AG04449 (cell line): ENCODE measurements at places on chromosomes 13 and 19.

DNA sequence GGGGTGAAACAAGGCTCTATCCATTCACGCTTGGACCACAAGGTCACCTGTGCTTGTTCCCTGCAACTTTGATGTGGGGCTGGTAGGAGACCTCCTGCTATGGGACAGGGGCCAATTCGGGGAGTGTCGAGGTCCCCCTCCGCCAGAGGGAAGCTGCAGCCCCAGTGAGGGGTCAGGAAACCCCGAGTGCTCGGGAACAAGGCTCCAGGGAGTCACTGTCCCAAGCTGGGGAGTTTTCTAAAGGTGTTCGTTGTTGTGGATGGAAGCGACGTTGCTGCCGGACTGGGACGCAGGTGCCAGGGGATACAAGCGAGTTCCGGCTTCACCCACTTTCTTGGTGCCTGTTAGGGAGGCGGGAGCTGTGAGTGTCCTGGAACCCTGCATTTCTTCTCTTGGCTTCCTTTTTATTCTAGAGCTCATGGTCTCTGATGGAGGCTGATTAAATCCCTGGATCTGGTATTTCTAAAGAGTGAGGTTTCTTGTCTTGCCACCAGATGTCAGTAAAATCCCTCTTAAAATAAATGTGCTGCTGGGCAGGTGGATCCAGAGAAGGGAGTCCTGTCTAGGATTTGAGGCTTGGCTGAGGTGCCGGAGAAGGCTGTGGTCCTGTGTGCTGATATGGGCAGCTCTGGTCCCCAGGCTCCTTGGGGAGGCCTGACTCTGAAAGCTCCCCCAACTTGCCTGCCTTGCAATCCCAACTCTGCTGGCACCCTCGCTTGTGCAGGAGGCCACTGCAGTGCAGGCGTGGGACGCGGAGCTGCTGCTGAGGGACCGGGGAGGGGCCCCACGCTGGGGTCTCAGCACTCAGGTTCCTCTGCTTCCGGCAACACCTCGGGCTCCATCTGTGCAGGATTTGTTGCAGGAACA lies 153.9 kb downstream of the TEX29 start:
- peak; percentile 7 for DNase-seq

DNA sequence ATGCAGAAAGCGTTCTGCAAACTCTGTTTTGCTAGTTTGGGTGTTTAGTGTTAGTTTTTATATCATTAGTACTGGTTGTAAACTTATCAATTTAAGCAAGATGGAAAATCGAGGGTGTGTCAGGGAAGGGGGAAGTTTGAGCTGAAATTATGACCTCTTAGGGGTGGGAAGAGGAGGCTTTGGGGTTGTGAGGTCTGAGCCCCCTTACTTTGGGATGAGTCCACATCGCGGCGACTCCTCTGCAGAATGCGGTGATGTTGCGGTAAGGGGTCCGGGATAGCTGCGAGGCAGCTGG lies 743 bp upstream of the NDUFS7 start:
- DNase-seq, result peak; percentile 45

DNA sequence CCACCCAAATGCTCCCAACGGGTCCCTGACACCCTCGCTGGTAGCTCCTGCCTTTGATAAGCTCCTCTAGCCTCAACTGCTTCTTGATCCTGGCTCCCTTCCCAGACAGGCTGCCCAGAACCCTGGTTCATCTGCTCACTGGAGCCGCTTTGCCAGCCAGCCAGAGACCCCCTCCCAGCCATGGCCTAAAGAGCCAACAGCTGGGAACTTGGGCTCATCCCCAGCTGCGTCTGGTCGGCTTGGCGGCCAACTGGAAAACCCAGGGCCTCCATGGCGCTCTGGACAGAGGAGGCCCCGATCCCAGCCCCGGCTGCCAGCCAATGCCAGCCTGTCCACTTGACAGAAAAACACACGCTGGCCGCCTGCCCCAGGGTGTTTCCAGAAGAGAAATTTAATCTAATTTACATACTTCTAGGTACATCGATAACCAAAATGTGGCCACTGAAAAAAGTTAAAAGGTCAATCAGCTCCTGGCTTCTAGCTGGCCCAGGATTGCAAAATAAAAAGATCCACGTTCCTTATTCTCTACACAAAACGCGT lies 3.0 kb upstream of the AKAP8L start:
- no peak for DNase-seq

- no peak for DNase-seq
Measured at GRCh38 chr13:49220036-49220855, at the start of gene MLNR. Gene MLNR (plus strand): TSS chr13:49220338. CDS start chr13:49220338, 0 bp downstream.

GRCh38 chr19:45347570-45348366 lies 7.2 kb downstream of the KLC3 start:
- no peak for DNase-seq

GRCh38 chr19:33239223-33239975 lies 13.7 kb upstream of the SLC7A10 start:
- no peak for DNase-seq

GRCh38 chr19:47609906-47610894 lies 1.3 kb downstream of the BICRA start:
- DNase-seq, result no peak

GRCh38 chr13:60148918-60149317 lies 14.8 kb downstream of the DIAPH3 start:
- DNase-seq, result no peak

- no peak for DNase-seq
Measured at GRCh38 chr13:106056851-106057250, 478.6 kb downstream of the EFNB2 start.

- no peak for DNase-seq
Measured at GRCh38 chr19:7833225-7834099, 3.4 kb downstream of the EVI5L start.

GRCh38 chr19:34320277-34320676 lies 44.7 kb upstream of the GPI start:
- no peak for DNase-seq

- DNase-seq, result no peak
Measured at GRCh38 chr19:17604372-17605025, 49.0 kb downstream of the COLGALT1 start.

DNA sequence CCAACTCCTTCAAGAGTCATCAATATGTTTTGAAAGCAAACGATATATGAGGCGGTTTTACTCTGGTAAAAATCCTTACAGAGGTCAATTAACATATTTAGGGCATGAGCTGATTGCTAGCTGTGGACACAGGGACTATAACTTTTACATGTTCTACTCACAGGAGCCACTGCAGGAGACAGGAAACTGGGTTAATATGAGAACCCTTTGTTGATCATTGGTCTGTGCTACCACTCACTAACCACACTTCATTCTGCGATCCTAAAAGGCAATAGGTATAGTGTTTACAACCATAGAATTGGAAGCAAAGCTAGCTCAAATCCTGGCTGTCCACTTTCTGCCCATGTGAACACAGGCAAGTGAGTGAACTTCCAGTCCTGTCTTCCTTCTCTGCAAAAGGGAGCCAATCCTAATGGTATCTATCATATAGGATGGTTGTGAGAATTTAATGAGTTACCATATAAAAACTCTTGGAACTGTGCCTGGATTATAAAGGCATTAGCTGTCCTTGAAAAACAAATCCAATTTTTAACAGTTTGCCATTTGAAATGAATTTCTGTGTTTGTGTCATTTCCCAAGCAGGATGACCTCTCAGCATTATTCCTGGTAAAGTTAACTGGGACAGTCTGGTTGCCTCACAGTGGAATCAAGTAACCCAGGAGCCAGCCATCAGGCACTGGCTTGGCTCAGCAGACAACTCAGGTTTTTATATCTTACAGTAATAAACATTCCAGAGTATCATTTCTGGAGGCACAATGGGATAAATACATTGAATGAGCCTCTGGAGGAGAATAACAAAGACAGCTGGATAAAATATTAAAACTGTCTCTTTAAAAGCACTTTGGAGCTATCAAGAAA lies 29.8 kb upstream of the RAP2A start:
- DNase-seq, result no peak

GRCh38 chr13:72504131-72504841 lies 223.1 kb downstream of the MZT1 start:
- DNase-seq, result peak; percentile 26

DNA sequence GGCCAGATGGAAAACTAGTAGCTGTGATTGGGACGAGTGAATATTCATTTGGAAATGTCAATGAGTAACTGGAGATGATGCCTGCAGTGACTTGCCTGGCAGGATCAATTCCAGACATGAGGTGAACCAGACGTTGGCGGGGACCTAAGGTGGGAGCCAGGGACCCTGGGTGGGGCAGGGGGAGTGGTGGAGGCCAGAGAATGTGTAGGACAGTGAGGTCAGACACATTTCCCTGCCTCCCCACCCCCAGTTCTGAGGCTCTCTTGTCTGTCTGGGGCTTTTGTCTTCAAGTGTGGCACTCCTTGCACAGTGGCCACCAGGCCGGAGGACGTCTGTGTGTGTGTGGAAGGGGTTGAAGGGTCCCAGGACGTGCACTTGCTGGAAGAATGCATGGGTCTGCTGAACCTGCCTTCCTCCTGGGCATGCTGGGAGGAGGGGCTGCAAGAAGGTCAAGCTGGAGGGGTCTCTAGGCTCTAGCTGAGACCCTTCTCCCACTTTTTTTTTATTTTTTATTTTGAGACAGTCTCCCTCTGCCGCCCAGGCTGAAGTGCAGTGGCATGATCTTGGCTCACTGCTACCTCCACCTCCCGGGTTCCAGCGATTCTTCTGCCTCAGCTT lies 51.6 kb downstream of the CHST8 start:
- DNase-seq, result no peak

- no peak for DNase-seq
Measured at GRCh38 chr13:30829833-30830637, 76.0 kb upstream of the MEDAG start.

DNA sequence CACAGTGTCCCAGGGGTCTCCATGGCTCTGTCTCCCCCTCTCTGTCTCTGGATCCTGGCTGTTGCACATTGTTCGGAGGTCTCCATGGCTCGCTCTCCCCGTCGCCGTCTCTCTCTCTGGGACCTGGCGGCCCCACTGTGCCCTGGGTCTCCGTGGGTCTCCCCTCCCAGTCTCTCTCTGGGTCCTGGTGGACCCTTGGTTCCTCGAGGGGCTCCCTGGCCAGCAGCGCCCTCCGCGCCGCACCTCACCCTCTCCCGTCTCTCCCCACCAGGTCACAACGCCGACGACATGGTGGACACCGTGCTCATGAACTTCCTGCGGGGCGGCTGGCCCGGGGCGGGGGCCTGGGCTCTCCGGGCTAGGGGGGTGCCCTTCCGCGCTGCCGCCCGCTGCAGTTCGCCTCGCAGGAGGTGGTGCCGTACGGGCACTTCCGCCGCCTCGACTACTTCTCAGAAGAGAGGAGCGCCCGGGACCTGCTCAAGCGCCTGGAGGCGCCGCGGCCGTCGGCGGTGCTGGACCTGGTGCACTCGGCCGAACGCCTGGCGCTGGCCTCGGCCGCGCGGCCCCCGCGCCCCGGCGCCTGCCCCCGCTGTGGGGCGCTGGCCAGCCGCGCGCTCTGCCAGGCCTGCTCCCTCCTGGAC lies 29.1 kb downstream of the SIGLEC5 start:
- DNase-seq, result no peak

- DNase-seq, result no peak
Measured at GRCh38 chr13:111371720-111372119, 51.3 kb downstream of the TEX29 start.

DNA sequence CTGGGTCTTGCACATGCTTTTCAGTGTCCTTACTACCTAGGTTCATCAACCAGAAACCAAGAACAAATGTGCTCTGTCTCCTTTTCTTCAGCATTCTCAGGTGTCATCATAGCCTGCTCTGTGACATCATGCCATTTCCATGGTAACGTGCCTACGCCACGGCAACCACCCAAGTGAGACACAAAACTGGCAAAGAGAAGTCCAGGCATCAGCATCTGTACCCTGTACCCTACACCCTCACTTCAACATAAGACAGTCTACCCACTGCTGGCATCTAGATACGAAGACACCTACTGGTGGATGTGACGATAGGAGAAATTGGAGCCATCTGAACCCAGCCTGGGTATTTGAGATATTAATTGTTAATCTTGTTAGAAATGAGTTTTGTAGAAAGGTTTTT lies 13.3 kb downstream of the ZC3H4 start:
- no peak for DNase-seq

DNA sequence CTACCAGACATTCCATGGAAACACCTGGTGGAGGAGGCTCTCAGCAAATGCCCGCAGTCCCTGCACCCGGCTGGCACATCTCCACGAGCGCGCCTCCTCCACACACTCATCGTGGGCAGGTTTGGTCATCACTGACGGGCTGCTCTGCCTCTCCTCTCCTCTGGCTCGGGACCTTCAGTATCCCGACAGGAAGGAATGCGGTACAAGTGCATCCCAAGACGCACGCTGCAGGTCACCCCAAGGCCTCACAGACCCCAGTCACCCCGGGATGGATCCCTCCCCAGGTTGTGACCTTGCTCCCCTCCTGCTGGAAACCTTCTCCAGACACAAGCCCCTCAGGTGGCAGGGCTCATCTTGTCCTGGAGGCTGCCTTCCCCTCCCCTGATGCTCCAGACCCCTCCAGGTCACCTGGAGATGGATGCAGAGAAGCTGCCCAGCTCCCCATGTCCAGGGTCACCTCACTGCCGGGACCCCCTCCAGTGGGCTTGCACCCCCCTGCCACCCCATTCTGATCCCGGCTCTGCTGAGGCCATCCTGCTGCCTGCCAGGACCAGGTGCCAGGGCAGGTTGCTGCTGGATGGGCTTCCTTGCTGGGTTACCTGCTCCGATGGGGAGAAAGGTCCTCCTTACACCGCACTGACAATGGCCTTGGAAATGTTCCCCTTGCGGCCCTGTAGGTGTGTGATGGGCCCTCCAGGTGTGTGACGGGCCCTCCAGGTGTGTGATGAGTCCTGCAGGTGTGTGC lies 29.9 kb downstream of the C13orf46 start:
- DNase-seq, result no peak

- no peak for DNase-seq
Measured at GRCh38 chr19:49677231-49677900, at the start of gene PRMT1. Gene PRMT1 (plus strand): TSS chr19:49677271. CDS start chr19:49677281, 10 bp downstream.

- DNase-seq, result no peak
Measured at GRCh38 chr13:78816592-78816991, 157.6 kb upstream of the OBI1 start.

DNA sequence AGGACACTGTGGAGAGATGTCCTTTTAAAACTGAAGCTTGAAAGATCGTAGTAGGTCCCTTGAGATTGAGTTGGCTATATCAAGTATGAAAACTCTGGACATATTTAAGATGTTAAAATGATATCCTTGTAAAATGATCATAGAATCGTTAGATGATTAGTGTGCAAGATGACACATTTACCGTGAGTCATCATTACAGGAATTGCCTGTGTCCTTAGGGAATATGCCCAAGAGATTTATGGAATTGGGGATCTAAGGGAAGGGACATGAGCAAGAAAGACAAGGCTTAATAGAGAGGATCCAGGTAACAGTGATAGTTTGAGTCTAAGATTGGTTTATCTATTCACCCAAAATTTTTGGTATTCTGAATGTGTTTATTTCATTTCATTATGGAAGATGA lies 233.7 kb downstream of the GPC5 start:
- no peak for DNase-seq

DNA sequence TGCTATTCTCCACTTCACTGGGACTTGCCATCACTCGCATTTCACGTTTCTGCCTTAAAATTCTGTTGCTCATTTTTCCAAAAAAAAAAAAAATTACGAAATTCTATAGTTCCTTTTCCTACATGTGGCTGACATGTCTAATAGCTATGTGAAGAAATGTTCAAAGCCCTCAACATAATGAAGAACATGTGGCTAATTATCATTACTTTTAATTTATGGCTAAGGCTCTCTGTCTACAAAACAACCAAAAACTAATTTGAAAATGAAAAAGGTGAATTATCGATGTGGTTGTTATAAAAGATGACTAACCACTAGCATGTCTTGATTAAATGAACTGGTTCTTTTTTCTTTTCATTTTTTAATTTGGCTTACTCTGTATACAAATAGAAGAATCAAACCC lies 940.0 kb downstream of the EFNB2 start:
- no peak for DNase-seq
